ENCODE measurements at places on chromosomes 12 and 14.
A peak's percentile ranks its signal among the peaks of the same experiment; 100 is the strongest.

DNA sequence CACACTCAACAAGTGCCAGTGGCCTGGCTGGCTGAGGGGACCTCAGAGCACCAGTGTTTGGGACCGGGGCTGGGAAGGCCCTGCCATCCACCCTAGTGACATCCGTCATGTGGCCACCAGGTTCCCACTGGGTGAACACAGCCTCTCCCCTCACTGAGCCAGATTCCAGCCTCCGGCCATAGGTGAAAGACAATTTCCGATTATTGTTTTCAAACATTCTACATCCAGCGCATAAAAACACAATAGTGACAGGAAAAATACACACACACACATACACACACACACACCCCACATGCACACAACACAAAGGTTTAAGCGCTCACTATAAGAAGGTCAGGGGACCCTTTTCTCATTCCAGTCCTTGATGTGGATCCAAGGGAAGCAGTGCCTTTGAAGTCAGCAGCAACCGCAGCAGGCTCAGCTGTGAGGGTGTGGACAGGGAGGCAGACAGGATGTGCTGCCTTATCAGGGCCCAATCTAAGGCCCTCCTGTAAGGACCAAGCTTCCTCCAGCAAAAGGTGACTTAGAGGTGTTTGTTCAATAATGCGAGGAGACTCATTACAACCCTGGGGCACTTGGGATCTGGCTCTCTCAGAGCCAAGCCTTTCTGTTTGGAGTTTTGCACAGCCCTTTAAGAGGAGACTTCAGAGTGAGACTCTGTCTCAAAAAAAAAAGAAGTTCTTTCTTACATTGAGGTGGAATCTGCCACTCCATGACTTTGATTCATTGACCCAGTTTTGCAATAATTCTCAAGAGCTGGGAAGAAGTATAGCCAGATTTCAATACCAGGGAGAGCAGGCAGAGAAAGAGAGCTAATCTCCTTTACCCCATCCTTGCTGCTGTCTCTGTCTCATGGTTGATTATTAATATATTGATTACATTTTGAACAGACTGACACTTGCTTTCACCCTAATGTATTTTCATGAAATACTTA, 227.8 kb downstream of the ZFP36L1 start:
- peak; percentile 15 for DNase-seq

DNA sequence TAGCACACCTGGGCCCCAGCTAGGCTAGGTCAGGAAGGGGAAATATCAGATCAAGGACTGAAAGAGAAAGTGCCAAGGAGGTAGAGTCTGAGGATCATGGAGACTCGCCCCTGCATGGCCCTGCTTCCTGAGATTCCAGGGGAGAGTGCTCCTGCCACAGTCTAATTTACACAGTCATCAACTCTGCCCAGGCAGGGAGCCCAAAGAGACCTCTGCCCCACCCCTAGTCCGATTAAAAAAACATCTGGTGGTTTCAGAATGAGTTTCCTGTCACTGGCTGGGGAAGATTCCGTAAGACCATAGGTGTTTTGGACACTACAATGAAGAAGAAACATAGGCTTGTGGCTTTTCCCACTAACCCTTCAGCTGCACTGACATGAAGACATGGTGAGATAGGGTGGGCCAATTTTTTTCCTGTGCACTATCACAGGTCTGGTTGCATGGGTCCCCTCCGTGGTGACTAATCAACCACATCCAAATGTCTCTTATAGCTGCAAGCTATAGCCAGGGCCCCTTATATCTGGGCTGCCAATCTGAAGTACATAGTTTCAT, 31.5 kb upstream of the GZMB start:
- DNase-seq, result peak; percentile 67

GRCh38 chr14:104392396-104393198, 187.0 kb upstream of the C14orf180 start:
- DNase-seq, result no peak

DNA sequence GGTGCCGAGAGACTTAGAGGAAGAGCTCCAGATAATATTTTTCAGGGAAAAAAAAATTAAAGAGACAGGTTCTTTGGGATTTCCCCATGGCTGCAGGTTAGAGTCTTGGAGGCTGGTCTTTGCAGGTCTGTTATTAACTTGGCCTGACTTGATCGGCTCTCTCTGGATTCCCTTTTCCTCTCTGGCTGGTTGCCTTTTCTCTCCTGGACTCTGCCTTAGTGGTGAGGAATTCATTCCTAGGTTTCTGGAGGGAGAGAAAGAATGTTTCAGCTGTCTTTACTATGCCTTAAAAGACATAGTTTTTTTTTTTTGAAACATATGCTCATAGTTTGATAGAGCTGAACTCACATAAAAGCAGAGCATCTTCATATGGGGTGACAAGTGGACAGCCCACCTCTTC, 336.3 kb downstream of the BMP4 start:
- DNase-seq, result no peak

DNA sequence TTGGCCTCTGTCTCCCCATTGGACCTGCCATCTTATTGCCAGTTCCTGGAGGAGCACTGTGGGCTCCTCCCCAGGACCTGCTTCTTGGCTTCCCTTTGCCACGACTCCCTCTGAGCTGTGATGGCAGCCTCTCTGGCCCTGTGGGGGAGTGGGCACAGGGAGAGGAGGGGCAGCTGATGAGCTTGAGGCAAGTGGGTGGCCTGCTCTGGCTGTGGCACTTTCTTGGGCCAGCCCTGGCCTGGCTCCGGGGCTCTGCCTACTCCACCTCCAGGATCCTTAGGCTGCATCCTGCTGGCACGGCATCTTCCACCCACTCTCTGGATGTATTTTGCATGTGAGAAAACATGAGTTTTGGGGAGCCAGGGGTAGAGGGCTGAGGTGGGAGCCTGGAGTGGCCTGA, 32.6 kb upstream of the MUCL1 start:
- DNase-seq, result no peak

DNA sequence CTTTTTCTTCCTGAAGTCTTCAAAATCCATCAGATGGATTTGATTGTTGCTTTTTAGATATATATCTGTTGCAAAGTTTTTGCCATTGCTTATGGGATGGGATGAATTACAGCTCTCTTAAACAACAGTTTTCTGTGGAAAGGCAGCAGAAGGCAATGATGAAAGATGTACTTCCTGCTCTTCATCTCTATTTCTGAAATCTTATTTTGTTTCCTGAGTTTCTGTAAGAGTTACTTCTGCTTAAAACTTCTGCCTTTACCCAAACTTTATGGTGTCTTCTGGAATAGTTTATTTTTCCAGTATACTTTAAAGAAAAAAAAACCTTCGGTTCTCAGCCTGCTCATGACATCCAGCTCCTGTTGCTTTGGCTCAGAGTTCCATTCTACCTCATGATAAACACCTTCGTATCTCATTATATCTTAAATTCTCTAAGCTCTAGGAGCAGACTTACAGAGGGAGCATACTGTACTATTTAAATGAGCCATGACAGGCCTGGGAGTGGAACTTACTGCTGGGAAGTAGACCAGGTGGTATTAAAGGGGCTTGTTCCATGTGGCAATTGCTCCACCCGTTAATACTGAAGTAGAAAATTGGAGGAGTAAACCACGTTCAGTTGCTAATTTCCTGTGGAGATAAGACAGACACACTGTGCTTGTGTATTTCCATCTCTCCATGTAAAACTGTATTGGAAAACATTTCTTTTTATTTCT, 288.4 kb downstream of the FBXL14 start:
- no peak for DNase-seq

DNA sequence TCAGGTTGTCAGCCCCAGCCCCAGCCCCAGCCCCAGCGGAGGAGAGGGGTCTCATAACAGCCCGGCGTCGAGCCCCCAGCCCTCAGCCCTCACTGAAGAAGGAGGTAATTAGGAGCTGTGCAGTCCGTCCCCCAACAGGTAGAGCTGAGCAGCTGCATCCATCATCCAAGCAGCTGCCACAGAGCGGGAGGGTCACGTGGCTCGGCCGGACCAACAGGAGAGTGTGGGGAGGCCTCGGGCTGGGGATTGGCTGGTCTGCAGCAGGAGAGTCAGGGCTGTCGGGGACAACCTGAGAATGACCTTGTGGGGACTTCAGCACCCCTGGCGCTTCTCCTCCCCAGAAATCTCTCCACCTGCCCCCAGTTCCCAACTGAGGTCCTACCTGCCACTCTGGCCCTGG, 29.6 kb downstream of the SMUG1 start:
- peak; percentile 57 for DNase-seq

- DNase-seq, result no peak
These were observed 4.7 kb downstream of the FGD6 start for GRCh38 chr12:95212586-95212985.

DNA sequence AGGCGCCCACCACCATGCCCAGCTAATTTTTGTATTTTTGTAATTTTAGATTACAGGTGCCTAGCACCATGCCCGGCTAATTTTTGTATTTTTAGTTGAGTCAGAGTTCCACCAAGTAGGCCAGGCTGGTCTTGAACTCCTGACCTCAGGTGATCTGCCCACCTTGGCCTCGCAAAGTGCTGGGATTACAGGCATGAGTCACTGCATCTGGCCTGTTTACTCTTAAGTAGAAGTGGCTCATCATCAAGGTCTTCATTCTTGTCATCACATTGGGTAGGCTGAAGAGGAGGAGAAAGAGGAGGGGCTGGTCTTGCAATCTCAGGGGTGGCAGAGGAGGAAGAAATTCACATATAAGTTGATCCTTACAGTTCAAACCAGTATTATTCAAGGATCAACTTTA, 152.4 kb upstream of the ATP2B1 start:
- no peak for DNase-seq

- no peak for DNase-seq
These were observed 27.5 kb upstream of the PLEKHG7 start for GRCh38 chr12:92675092-92675865.

- no peak for DNase-seq
These were observed 7.5 kb downstream of the RIMBP2 start for GRCh38 chr12:130708648-130709047.

- no peak for DNase-seq
These were observed 4.8 kb upstream of the AQP5 start for GRCh38 chr12:49956663-49957569.

- no peak for DNase-seq
These were observed 5.2 kb upstream of the RNASE6 start for GRCh38 chr14:20775901-20776300.

- no peak for DNase-seq
These were observed 31.3 kb downstream of the MMAB start for GRCh38 chr12:109542014-109542413.
